ENCODE measurements at places on chromosomes 7 and 10.

DNA sequence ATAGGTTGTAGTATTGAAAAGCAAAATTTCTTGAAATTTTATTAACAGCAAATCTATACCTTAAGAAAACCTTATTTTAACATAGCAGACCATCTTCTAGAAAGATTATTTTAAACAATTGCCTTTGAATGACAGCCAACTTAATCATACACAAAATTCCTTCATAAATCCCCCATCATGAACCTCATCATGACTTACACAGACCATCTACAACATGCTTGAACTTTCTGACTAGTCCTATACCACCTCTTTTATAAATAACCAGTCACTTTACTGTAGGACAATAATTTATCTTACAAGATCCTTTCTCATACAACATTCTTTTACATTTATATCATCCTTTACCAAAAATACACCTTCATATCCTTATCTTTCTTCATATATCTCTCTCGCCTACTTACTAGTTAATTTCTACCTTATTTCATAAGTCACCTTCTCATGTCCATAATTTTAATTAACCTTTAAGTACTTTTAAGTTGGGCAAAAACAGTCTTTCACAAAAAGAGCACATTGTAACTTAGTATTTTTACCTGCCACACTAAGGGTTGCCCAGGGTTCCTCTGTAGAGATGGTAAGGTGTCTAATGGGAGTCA lies 16.6 kb upstream of the PTN start:
- no peak for DNase-seq

DNA sequence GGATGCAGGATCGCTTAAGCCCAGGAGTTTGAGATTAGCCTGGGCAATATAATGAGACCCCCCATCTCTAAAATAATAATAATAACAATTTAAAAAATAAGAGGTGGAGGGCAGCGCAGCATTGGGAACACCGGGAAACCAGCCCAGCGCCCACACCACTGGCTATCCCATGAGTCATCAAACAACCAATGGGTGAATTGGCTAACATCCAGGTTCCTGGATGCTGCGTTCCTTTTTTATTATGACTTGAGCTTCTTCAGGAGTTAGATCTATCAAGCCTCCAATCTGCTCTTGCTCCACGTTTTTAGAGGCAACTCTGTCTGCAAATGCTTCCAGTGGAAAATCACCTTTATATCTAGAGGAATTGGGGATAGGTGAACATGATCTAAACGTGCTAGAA lies 10.0 kb upstream of the LRRC4 start:
- DNase-seq = no peak

GRCh38 chr10:132554991-132555647 lies 17.5 kb downstream of the INPP5A start:
- DNase-seq = no peak

DNA sequence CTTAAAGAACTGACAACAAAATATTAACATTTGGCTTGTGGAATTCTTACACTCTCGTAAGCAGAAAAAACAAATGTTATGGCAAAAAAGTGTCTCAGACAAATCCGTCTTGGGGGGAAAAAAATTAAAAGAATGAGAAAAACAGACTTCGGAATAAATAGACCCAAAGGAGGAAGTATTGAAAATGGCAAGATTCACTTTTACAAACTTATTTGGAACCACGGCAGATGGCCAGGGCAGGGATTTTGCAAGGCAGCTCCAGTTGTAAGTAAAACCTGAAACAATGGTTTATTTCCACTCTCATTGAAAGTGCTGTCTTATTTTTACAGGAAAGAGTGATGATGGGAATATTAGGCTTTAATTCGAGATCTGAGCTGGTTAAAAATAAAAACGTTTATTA lies 1.5 kb upstream of the ZNF438 start:
- no peak for DNase-seq

- DNase-seq = no peak
Observed at GRCh38 chr7:96026010-96026409, 253.7 kb downstream of the DYNC1I1 start.

DNA sequence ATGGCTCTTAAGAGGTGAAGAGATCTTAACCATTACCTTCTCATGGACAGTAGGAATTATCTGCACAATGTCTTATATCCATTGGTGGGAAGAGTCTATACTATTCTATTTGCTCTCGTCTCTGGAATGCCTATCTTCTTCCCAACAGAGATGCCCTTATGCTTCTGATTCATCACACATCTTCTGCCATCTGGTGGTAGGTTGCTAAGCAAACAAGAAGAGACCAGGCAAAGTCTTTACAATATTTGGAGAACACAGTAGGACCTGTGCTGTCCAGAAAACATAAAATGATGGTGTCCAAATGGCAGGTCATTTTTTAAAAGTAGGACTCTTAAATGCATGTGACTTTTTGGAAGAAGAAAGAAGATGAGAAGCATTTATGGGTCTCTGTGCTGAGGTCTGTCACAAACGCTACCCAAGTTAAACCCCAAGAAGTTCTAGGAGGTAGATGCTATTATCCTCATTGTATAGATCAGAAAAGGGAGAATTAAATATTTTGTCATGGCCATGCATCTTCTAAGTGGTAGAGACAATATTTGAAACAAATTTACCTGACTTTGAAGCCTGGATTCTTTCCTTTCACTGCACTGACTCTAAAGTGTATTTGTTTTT lies 67.8 kb upstream of the NXPH1 start:
- no peak for DNase-seq

DNA sequence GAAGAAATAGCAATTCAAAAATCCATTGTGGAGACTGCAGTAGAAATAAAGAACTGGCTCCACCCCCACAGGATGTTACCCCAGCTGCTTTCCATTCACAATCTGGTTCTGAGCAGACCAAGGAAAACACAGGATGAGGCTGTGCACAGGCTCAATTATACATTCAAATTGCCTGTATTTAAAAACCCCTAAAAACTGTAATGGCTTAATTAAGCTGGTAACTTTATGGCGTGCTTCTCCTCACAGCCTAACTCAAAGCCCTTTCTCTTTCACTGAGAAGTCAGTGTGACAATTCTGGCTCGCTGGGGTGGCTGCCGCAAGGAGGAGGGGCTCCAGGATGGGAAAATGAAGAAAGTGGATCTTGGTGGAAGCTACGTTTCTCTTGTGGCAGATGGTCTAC lies 1191.1 kb downstream of the SORCS1 start:
- DNase-seq = no peak

GRCh38 chr7:78939669-78940068 lies 513.8 kb downstream of the MAGI2 start:
- DNase-seq = no peak
